ENCODE measurements at places on chromosomes 7 and 10.

DNA sequence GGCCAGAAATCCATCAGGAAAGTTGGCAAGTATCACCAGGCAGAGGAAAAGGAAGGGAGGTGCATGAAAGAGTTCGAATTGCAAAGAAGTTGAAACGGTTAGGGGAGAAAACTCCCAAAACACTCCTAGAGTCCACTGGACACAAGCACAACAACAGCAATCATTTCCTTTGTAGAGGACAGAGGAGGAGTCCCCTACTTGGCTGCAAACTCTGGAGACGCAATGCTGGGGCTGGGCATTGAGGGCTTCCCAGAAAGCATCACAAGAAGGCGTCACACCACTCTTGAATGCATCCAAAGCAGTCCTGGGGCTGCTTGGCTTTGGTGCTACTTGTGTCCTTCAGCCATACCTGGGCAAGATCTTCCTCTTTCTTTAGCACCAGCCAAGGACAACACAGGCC, 18.1 kb upstream of the SLC26A4 start:
- DNase-seq, result no peak

GRCh38 chr10:104587751-104588150, 53.3 kb upstream of the SORCS3 start:
- no peak for DNase-seq

- DNase-seq, result no peak
Measured at GRCh38 chr10:102408728-102409603, 9.6 kb downstream of the PSD start.

DNA sequence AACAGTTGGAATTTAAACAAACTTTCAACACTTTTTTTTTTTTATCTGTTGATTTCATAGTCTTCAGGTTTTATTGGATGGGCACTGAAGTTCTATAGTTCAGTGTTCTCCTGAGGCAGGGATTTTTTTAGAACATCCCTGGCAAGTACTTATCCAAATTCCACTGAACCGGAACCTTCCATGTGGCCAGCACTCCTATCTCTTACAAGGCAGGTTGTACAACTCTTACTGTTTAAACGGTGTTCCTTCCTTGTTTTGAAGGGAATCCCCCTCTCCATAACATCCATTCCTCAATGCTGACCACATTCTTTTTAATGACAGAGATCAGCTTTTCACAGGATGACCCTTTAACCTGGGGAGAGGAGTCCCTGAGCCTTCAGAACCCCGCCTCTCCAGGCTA, 238.9 kb upstream of the CTBP2 start:
- DNase-seq, result no peak

DNA sequence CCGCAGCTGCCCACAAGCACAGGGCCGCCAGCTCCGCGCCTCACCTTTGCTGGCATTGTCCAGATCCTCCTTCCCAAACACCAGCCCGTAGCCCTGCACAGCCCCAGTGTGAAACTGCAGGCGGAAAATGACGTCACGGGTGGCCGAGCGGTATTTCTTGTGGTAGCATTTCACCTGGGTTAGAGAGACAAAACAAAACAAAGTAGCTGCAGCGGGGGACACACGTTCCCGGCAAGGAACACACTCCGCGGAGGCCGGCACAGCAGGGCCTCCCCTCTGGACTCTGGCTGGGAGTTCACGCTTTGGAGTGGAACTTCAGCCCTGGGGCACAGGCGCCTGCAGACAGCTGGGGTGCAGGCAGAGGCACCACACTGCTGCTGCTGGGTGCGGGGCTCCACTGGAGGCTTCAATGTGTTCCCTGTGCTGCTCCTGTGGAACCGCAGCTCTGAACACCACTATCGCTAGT, 181.1 kb downstream of the TNS3 start:
- DNase-seq, result no peak

DNA sequence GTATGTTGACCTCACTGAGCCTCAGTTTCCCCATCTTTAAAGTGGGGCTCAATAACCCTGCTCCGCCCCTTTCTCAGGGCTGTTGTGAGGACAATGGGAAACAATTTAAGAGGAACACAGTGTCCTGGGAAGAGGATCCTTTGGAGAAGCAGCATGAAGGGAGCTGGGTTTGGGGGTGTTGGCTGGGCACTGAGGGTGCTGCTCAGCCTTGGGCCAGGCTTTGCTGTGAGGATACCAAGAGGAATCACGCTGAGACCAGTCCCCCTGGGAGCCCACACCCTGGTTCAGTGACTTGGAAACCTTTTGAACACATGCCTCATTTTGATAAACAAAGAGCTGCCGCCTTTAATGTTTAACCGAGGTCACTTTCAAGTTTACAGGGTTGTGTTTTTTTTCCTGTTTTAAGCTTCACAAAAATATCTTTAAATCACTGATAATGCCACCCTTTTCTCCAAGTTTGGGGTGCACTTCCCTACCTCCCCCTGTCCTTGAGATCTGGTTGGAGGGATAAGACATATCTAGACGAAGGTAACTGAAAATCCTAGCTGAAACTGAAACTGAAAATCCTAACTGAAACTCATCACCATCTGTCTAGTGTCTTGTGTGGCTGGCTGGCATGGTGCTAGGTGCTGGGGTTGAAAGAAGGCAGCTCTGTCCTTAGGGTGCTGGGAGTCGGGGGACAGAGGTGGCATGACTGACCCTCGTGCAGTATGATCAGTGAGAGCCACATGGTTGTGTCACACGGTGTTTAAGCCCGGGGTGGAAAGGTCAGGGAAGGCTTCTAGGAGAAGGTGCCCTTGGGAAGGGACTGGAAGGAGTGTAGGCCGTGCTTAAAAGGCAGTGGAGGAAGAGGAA, 27.7 kb downstream of the ZNF775 start:
- DNase-seq, result no peak

GRCh38 chr7:18354108-18355085, 141.2 kb upstream of the HDAC9 start:
- DNase-seq, result no peak

DNA sequence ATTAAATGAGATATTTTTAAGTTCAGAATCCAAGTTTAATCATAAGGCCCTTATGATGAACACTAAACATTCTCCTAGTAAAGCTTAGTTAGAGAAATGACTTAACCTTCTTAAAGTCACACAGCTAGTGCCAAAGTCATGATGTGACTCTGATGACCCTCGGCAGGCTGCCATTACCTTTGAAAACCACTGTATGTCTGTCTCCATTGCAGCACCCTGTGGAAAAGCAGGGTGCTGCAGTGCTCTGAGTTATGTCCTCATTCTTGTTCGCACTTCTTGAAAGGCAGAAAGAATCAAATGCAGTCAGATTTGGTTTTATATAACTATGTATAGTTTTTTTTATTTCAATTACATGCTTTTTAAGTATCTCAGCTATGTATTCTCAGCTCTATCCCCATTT, 105.0 kb downstream of the PHTF2 start:
- DNase-seq, result peak; percentile 17

DNA sequence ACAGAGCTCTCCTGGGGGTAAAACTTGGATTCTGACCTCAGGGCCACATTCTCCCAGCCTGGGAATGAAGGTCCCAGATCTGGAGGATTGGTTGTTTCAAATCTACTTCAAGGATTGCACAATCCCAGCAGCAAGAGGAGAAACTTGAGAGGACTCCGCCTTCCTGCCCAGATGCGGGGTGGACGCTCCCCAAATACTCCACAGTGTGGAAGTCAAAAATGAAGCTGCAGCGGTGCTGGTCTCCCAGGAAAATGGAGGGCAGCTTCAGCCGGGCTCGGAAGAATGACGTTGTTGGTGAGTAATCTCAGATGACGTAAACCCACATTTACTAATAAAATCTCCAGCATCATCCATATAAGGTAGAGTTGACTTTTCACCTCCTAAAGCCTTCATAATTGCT, 31.5 kb upstream of the PPP2R2D start:
- DNase-seq, result no peak

GRCh38 chr10:636769-637168, 52.7 kb downstream of the DIP2C start:
- no peak for DNase-seq
